ENCODE measurements at places on chromosomes 6 and 20.

GRCh38 chr6:134480593-134480992 lies 162.7 kb upstream of the SGK1 start:
- no peak for DNase-seq

GRCh38 chr6:107344383-107344782 lies 115.0 kb downstream of the PDSS2 start:
- DNase-seq = no peak

DNA sequence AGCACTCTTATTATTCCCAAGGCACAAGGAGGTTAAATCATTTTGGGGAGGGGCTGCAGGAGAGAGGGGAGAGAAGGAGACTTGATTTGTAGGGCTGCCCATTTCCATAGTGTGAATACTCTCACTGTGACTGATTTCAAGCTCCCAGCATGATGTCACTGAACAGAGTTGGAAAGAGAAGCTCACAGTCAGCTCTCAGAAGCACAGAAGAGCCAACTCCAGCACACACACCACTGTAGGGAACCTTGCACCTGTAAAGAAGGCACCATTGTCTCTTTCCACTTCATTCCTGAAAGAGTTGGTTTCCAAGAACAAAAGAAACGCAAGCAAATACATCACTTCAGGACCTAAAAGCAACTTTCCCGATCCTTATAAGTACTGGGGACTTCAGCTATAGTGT lies 12.7 kb upstream of the STK35 start:
- no peak for DNase-seq

- DNase-seq = no peak
Observed at GRCh38 chr6:26045928-26046368, 41.3 kb upstream of the HFE start.

DNA sequence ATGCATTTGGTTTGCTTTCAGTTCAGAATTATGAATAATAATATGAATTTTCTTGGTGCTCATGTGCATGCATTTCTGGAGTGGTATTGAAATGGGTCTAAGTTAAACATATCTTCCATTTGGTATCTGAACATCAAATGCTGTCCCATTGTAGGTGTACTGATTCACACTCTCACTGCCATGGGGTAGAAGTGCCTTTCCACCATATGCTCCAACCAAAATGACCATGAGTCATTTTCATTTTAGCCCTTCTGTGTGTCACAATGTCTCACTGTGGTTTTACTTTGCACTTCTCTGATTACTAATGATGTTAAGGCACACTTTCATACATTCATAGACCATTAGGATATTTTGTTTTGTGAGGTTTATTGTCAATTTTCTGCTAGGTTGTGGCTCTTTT lies 211.9 kb downstream of the HAO1 start:
- DNase-seq = no peak

DNA sequence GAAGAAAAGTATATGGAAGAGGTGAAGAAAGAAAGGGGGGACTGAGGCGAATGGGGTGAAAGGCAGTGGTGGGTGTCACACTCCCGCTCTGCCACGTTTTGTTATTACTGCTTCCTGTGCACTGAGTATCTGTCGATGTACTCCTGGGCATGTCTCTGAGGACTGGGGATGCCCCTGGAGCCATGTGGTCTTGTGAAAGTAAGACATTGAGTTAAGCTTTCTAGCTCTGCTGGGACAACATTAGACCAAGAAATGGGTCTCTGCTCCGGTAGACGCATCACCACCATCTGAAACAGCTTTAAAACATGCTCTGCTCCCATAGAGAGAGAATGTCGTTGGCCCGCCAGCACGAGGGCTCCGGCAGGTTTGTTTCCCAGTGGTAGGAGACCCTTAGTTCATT lies 40.0 kb downstream of the IRF4 start:
- no peak for DNase-seq
